CD4-positive, alpha-beta T cell treated with Interleukin-4 for 4 hours (primary cell): ENCODE measurements at places on chromosomes 7 and 10.
A peak's percentile ranks its signal among the peaks of the same experiment; 100 is the strongest.

GRCh38 chr10:76456197-76456596, 1024.8 kb downstream of the LRMDA start:
- DNase-seq: no peak

DNA sequence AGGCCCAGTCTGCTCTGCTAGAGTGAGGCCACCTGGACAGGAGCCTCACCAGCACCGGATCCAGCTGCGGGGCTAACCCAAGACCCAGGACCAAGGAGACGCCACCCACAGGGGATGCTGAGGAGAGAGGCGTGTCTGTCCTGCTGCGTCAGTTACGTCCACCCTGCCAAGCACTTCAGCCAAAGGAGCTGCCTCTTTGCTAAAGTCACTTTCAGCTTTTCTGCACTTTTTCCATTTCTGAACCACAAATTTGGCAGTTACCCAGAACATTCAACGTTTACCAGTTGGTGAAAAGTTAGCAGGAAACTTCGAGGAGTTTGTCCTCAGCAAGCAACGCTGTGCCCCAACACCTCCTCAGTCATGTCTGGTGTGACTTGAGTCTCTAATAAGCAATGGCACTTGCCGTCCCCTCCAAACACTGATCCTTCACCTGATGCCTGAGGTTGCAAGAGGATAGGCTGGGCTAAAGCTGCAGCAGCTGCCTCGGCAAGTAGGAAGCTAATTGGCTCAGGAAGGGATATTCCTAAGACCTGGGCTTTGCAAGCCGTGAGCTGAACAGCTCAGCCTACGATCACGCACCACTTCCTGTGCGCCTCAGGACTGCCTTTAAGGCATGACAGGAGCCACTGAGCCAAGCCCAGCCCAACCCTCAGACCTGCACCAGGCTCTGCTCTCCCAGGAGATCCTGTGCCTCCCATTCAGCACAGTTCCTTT, 40.1 kb downstream of the KCNH2 start:
- peak; percentile 4 for DNase-seq

DNA sequence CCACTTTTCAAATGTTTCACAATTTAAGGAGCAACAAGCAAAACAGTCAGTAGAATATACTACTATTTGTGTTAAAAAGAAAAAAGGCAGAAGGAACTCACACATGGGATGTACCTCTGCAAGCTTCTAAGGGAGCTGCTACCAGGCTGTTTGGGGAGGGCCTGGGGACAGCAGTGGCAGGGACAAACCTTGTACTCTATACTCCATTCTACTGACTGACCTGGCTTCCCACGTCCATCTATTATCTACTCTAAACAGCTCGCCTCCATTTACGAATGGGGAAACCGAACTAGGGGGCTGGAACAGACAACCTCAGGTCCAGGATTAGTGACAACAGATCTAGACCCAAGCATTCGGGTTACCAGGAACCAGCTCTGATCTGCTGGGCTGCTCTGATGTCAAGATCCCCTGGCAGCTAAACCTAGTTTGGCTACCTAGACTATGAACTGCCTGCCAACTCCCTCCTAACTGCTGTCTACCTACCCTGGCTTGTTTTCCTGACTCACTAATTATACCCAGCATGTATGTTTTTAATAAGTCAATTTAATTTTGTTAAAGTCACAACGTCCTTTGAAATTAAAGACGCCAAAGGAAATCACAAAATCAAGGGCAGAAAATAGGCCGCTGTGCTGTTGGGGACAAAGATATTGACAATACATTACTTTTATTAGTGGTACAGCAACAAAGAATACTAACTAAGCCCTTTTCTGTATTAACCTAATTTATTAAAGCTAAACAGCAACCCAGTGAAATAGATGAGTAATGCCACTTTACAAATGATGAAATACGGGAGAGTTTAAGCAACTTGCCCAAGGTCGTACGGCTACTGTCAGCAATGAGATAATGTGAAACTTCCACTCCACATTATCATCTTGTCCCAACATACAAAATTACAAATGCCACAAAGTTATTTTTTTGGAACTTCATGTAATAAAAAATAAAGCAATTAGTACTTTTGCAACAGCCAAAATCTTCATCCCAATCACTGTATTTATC, 5.3 kb downstream of the PSAP start:
- DNase-seq: no peak

DNA sequence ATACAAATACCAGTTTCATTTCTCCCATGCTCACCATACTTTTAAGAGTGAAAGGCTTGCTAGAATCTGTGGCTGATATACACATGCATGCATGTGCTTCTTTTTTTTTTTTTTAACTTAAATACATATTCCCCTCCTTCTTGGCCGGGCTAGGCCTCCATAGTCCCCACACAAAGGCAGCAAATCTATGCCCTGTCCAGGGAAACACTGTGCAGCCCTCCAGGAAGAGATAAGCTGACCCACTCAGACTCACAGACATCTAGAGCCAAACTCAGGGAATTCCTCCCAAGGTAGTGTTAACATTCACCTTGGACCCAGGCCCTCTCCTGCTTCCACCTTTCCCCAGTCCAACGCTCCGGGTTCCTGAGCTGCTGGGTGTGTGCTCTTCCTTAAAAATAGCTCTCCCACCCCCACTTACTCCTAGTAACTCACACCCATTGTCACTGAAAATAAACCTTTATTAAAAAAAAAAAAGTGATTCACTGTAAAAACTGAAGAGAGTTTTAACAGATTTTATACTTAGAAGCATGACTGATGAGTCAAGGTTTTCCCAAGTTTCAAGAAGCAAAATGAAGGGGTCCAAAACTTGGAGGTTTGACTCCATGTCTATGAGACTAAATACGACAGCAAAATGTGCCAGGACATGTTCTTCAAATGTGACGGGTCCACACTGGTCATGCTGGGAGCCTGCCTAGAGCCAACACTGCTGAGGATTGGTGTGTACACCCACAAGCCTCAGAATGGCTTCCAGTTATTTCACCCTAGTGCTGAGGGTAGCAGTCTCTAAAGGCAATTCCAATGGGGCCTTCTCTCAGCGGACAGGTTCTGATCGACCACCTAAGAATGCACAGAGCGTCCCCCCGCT, 159.5 kb downstream of the GLI3 start:
- no peak for DNase-seq

GRCh38 chr7:2405201-2405600, 1.8 kb downstream of the CHST12 start:
- DNase-seq: no peak

GRCh38 chr7:142440219-142440905, 182.5 kb upstream of the PRSS58 start:
- no peak for DNase-seq

DNA sequence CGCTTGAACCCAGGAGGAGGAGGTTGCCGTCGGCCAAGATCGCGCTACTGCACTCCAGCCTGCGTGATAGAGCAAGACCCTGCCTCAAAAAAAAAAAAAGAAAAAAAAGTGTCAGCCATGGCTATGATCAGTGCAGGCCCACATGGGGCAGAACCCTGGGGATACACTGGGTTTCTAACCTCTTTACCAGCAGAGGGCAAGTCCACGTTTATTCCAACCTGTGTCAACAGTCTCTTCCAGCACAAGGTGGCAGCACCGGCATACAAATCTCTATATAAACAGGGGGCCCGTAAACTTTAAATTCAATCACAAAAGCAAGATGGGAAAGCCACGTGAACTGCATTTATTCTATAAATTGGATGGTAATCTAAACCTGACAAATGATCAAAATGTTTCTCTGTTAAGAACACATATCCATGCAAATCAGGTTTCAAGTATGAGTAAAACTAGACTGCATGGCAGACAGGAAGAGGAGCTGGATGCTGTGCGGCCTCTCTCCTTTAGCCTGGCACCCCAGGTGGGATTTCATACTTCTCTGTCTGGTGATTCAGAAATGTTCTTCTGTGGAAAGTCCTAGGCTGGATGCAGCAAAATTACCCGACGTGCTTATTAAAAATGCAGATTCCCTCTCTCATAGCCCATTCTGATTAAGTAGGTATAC, 60.0 kb upstream of the STEAP1B start:
- DNase-seq: peak; percentile 60
